SJCRH30 (cell line): ENCODE measurements at places on chromosomes 4 and X. TPM values are rescaled to one million over a fixed set of nuclear protein-coding genes. Genes with fewer than 3 reads are reported as not detected.

DNA sequence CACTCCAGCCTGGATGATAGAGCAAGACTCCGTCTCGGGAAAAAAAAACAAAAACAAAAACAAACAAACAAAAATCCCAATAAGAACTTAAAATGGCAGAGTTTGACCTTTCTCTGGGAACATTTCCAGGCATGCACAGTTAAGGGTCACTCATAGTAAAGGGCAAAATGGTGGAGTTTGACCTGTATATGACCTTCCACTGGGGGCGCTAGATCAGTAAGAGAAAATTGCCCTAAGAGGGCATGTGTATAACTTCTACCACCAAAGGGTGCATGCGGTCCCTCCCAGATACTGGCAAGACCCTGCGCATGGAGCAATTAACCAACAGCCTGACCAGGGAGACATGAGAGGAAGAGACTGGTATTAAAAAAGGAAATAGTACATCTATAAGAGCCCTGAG lies 177.2 kb downstream of the MOSPD2 start:
- DNase-seq, result no peak

DNA sequence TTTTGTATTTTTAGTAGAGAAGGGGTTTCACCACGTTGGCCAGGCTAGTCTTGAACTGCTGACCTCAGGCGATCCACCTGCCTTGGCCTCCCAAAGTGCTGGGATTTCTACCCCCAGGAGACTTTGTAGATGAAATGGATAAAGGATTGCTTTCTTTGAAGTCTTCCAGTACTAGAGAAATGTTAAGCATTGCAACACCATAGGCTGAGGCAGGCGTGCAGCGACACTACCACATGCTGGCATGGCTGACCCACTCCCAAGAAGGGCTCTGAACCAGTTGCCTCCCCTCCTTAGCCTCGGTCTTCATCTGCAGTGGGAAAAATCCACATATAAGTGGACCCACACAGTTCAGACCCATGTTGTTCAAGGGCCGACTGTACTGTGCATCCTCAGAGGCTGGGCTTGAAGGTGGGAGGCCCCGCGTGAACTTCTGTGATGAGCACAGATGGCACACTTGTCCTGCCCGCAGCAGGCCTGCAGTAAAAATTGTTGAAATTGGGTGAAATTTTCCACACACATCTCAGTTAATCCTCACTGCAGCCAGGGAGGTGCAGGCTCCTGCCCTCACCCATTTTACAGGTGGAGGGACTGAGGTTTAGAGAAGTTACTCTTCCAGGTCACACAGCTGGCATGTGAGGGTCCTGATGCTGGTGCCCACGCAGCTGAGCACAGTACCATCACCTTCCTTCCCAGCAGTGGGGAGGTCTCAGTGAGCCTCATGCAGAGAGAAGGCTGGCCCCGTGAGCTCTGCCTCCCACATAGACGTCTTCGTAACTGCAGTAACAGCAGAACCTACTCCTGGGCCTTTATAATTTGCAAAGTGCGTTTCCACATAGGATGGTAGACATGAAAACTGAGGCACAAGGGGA lies 35.5 kb downstream of the HTRA3 start:
- DNase-seq, result no peak

- no peak for DNase-seq
These were observed 123.3 kb downstream of the SLC10A7 start for GRCh38 chr4:146398404-146398803.

DNA sequence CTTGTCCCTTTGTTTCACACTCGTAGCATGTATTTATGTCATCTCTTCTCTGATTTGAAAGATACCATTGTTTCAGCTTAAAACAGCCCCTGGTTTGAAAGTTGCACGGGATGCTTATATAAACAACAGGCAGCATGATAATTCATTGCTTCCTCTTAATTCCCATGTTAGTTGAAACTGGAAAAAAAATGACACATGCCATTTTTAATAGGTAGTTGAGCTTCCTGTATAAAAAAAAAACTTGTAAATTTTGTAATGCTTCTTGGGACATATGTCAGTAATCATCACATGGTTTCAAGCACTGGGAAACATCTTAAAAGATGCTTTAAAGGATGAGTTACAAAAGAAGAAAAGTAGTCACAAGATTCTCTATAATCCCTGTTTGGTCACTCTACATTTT lies 243.0 kb downstream of the PALLD start:
- no peak for DNase-seq

GRCh38 chr4:89273741-89274141 lies 33.9 kb downstream of the GPRIN3 start:
- no peak for DNase-seq

- no peak for DNase-seq
These were observed 22.7 kb upstream of the TBC1D14 start for GRCh38 chr4:6886886-6887285.

DNA sequence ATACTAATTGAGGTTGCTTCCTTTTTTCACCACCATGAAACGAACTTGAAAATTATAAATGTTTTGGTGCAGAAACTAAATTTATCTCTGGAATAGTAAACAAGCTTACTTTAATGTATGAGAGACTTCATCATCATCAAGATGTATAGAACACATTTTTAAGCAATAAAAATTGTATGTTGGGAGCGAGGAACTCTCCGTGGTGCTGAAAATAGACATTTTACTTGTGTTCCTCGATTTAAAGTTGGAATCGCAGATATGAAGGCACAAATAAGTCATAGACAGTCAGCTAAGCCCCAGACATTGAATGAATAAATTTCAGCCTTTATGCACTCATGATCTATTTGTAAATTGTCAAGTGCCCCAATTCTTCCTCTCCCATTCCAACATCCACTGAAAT lies 310.7 kb downstream of the STK32B start:
- peak; percentile 19 for DNase-seq

DNA sequence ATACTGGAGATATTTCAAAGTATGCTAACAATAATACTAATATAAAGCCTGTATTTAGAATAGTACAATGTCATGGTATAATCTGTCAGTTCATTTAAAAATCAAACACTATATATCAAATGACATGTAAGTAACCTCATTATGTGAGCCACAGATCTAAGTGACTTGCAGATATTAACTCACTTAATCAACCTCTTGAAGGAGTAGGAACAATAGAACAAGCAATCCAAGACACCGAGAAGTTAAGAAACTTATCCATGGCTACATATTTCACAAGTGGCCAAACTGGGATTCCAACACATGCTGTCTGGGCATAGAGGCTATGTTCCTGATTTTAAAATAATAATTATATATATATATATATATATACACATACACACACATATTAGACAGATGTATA lies 554.0 kb downstream of the ARAP2 start:
- no peak for DNase-seq

The ASB5 gene
- total RNA-seq, result 6.4 and 7.3 TPM in 2 replicates

The L1CAM gene
- total RNA-seq, result 14.2 and 14.7 TPM in 2 replicates

The BGN gene
- total RNA-seq, result 0.15 and 0.16 TPM in 2 replicates

The ZNF595 gene
- total RNA-seq, result 24.3 and 27.2 TPM in 2 replicates

The PDZD4 gene
- total RNA-seq, result 7.1 and 9.1 TPM in 2 replicates

The ANKRD50 gene
- 18.4 and 21.0 TPM in 2 replicates for total RNA-seq
